AG04449 (cell line): ENCODE measurements at places on chromosomes 7 and 10.

DNA sequence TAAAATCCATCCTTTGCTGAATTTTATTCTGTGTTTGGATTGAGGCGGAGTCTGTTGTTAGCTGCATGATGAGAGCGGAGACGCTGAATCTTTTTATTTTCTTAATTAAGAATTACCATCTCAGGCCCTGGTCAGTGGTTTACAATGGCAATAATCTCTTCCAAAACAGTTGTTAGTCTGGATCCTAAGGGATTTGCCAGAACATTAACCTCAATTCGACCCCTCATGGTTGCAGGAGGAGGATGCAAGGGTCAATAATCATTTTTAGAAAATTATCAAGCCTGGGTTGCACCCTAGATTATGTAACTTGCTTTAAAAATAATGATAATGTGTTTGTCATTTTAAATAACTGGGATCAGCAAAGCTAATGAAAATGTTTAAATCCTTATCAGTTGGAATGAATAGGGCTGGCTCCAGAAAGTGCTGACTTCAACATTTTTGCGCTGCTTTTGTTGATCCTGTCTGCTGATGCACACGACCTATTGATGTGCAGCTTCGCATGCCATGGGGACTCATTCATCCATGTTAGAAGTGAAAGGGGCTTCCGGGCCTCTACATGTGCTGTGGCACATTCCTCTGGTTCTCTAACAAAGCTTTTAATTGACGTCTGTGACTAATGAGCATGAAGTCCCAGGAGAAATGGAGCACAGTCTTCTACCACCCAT lies 80.7 kb upstream of the KIAA1217 start:
- no peak for DNase-seq

DNA sequence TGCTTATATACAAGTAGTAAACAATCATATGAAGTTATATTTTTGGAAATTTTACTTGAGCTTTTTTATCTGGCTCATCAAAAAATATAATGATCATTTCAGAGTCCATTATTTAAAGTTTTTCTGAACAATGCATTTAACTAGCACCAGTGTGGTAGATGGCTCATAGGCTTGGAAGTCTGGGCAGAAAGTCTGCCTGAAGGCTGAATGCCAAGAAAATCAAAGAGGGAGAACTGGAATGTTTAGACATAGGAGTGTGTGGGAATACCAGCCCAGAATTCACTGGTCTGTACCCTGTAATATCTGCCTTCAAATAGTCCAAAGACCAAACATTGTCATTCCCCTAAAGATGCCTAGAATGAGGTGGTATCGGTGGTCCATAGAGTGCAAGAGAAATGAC lies 40.3 kb upstream of the ANK3 start:
- DNase-seq = peak; percentile 63

- no peak for DNase-seq
Observed at GRCh38 chr7:55124989-55125875, 106.4 kb downstream of the EGFR start.

GRCh38 chr10:59106441-59106840 lies 70.0 kb upstream of the PHYHIPL start:
- DNase-seq = no peak

DNA sequence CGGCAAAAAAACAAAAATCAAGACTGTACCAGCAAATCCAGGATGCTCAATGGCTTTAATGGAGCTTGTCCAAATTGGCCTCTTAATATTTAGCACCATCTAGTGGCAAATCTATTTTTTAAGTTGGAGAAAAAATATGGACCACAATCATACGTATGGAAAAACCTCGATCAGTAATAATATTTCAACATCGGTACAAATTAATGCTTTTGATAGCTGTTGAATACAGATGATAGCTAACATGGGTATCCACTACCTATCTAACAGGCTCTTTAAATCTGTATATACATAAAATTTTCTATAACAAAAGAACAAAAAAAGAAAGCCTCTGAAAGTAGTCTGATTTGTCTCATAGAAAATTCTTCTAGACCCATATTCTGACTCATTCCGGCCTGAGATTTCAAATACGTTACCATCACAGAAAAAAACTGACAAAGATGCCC lies 29.2 kb downstream of the COA1 start:
- no peak for DNase-seq

- DNase-seq = no peak
Observed at GRCh38 chr7:131100357-131101054, 227.2 kb upstream of the MKLN1 start.

GRCh38 chr10:79361726-79362397 lies 14.6 kb downstream of the PPIF start:
- DNase-seq = no peak

DNA sequence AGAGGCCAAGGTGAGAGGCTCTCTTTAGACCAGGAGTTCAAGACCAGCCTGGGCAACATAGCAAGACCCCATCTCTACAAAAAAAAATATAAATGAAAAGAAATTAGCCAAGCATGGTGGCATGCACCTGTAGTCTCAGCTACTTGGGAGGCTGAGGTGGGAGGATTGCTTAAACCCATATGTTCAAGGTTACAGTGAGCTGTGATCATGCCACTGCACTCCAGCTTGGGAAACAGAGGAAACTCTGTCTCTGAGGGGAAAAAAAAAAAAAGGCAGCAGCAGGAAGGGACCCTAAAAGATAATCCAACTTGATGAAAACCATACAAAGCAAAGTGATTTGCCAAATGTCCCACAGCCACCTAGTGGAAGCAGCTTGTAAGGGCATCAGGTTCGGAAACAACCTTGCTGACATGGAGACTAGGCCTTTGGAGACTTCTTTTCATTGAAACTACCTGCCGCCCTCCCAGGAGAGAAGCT lies 15.6 kb upstream of the PBLD start:
- DNase-seq = no peak

DNA sequence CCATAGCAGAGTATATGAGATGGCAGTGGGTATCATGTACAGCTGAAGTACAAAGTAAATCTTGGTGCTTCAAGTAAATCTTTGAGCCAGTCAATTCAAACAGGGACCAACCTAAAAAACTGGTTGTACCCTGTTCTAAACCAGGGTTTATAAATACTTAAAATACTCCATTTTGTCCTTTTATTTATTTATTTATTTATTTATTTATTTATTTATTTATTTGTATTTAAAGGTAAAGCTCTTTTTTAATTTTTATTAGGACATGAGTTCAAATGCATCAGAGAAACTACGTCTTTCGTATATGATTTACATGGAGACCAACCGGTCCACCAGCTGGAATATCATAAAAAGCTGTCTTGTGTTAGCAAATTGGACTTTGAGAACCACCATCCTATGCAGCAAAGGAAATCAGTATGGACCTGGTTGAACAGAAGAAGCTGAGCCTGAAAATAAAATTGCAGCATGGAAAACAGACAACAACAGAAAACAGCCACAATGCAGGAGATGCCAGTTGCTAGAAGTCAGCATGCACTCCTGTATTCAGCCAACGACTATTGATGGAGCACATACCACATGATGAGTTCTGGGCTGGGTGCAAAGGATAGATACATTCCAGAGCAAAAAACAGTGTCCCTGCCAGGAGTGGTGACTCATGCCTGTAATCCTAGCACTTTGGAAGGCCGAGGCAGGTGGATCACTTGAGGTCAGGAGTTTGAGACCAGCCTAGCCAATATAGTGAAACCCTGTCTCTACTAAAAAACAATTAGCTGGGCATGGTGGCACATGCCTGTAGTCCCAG lies 60.0 kb downstream of the PLXNA4 start:
- DNase-seq = no peak

DNA sequence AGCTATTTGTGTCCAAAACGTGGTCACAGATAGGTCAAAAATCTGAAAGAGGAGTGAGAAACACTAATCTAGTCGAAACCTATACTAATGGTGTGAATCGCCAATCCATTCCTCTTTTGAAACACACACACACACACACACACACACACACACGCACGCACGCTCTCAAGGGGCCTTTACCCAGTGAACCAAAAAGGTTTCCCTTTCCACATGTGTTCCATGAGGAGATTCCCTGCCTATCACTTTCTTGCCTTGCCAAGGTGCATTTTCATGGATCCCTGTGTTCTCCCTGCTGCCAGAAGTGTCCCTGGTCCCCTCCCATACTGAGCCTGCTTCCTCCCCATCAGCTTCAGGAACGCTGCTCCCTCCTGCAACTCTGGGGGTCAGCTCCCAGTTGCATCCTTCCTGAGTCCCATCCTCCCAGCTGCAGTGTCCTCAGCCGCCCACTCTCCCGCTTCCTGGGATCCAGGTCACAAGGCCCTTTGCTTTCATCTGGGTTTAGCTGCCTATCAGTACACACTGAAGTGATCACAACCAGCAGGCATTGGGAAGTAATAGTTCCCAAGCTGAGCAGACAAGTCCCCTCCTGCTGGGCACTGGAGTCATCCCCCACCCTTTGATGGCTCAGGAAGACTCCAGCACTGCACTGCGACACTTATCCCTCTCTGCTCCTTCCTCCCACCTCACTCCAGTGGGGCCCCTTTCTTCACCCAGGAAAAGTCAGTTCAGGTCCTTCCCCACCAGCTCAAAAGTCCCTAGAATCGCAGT lies 49.2 kb upstream of the KCNMA1 start:
- no peak for DNase-seq

GRCh38 chr7:100856871-100857282 lies 4.4 kb downstream of the SLC12A9 start:
- no peak for DNase-seq

DNA sequence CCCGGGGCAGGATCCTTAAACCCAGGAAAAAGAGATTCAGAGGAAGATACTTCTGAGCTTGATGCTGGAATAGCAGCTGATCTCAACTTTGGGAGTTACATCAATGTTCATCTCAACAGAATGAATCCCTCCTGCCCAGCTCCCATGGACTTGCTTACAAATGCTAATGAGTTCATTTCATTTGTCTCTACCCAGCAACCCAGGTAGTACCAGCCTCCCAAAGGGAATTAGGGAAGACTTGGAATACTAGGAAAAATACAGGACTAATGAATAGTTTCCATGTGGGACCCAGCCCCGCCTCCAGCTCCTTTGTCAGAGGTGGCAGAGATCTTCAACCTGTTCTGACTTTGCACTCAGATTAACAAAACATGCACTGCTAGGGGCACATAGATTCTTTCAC lies 22.1 kb upstream of the TCF7L2 start:
- no peak for DNase-seq

- no peak for DNase-seq
Observed at GRCh38 chr7:106246902-106247711, 37.7 kb downstream of the NAMPT start.

DNA sequence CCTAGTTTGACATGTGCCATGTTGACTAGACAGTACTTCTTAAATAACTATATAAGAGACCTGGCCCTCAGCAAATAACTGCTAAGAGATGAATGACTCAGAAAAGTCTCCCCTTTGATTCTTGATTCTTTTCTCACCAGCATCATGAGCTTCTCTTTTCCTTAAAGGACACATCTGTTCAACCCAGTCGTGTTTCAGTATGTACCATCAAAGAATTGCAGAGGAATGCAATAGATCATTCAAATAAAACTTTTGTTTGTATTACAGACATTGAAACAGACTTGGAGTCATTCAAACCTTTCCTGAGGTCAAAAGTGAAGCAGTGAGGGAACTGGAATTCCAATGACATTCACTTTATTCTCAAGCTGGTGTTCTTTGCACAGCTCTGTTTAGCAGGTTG lies 598.3 kb upstream of the GHITM start:
- DNase-seq = no peak

DNA sequence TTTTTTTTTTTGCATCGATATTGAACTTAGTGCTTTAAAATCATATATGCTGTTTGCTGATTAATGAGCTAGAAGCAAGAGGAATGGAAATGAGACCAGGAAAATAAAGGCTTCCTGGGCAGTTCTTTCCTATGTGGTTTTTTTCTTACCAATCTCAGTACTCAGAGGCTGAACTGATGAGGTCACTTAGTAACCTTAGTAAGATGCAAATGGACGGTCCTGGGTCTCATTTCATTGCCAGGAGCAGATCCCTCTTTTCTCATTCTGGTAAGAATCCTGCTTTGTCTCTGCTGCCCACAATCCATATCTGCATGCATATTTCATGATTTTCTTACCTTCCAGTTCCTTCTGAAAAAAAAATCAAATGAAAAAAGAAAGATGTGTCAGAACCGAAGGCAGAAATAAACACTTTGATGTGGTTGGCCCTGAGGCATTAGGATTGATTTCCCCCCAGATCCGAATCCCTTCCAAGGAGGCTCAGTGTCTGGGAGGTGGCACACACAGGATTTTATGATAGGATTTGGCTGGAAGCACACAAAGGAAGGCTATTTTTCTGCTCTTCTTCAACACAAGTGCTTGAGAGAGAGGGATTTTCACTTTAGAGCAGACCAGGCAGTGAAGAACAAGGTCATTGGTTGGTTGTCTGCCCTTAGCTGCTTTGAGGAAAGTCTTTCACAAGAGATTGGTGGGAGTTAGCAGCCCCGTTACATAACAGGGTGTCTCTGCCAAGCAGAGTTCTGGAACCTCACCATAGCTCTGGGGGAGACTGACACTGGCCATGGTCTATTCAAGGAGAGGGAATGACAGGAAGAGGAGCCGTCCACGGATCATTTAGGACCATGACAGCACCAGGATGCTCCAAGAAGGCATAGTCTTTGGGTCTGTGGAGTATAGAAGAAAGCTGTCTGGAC lies 150.0 kb downstream of the CAMK1D start:
- no peak for DNase-seq

- no peak for DNase-seq
Observed at GRCh38 chr7:108016841-108017775, 14.1 kb upstream of the LAMB1 start.

- DNase-seq = no peak
Observed at GRCh38 chr10:107477266-107477665, 312.8 kb upstream of the SORCS1 start.

DNA sequence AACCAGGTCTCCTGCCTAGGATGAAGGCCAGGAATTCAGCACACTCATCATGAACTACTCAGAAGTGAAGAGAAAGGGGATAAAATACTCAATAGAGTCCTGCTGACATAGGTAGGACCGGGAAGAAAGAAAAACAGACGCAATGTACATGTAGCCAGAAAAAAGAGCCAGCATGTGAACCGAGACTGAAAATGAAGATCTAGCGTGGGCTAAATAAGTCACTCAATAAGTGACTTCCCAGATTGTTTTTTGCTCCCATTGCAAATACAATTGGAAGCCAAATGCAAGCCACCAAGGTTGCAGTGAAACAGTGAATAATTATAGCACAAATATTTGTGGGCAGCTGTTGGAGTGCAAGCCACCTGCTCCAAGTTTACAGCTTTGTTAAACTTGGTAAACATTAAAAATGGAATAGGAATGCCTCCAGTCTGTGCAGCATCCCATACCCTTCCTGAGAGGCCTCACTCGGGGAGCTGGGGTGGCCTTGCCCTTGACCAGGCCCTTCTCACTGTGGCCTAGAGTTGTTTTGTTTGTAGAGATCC lies 34.7 kb upstream of the HPS1 start:
- no peak for DNase-seq

DNA sequence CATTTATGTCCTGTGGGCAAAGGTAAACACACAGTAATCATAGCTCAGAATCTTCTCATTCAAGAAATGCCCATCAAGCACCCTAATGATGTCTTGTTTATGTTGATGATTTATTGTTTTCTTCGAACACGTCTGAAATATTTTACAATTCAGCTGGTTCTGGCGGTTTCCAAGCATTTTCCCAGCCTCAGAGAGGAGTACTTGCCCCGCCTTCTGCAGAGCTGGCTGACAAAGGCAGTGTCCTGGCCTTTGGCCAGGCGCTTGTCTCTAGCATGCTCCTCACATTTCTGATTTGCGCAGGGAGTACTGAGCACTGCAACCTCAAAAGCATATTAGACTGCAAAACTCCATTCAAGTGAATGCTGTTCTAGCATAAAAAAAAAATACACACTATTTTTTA lies 314.2 kb upstream of the GNAI1 start:
- DNase-seq = no peak
